ENCODE measurements at places on chromosomes 6 and 20.
A peak's percentile ranks its signal among the peaks of the same experiment; 100 is the strongest.

- no peak for DNase-seq
Observed at GRCh38 chr20:43721097-43721428, 5.7 kb downstream of the GTSF1L start.

DNA sequence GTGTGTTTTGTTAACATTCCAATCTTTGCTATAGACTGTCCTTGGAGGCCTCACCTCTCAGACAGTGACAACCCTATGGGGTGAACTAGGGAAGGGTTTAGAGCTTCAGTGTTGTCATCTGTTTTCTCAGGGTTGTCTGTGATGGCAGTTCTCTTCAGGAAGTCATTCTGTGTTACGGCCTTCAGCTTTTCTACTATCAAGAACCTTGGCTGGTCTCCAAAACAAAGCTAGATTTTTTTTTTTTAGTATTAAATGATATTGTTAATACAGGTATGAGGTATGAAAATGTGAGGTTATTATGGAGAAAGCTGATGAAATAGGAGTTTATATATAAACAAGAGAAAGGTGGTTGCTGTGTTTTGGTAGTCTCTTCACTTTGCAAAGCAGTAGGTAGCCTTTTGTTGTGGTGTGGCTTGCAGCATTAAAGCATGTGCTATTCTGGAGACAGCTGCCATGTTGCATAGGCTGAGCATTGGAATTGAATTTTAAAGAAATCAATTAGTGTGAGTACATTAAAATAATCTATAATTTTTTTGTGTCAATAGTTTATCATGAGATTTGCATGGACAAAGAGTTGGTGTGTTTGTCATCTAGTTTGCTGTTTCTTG lies 162.6 kb downstream of the CARMIL1 start:
- no peak for DNase-seq

- DNase-seq: no peak
Observed at GRCh38 chr20:47370850-47371782, 14.6 kb upstream of the ZMYND8 start.

DNA sequence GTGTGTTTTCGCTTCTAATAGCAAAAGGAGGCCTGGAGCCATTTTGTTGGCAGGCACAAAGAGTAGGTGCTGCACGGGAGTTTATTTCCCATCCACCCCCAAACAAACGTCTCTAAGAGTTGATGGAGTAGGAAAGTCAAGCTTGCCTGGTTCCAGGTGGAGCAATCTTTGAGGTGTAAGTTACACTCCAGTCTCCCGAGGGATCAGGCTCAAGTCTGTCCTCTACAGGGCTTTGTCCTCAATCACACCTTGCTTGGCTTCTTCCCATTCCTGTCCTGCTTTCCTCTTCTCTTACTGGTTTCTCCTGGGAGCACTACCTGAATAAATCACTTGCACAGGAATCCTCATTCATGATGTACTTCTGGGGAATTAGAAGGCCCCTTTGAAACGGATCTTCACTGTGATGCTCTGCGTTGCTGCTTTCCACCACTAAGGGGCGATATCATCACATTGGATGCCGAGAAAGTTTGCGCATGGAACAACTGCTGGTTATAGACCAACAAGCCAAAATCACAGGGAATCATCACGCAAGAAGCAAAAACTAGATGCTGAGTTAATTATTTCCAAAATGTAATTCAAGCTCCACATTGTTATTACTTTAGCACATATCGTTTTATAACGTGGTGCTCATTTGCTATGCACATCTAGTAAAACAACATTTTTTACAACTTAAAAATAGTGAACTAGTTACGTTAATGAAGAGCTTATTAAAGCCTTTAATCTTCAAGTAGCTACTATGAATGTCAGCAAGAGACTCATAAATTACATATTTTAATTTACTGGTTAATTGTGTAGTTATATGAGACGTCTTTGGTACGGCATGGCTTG lies 156.8 kb downstream of the DNAH8 start:
- DNase-seq: peak; percentile 52

DNA sequence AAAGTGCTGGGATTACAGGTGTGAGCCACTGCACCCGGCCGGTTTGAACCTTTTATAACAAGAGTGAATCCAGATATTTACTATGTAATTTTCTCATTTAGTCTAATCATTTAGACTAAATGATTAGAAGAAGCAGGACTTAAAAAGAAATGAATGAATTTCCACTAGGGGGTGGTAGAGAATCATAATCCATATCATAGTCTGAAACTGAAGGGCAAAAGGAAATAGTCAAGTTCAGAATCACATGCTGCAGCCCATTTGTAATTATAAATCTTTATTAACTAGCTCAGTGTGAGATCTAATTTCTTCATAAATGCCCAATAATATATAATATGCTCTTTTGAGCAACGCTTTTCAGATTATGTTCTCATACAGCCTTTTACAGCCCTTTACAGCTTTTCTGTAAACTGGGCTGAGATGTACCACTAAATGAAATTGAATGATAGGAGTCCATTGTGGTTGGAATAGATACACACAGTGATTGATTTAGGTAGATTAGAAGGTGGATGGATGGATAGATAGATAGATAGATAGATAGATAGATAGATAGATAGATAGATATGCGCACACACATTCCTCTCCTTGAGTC lies 31.8 kb downstream of the PSMB9 start:
- peak; percentile 79 for DNase-seq

DNA sequence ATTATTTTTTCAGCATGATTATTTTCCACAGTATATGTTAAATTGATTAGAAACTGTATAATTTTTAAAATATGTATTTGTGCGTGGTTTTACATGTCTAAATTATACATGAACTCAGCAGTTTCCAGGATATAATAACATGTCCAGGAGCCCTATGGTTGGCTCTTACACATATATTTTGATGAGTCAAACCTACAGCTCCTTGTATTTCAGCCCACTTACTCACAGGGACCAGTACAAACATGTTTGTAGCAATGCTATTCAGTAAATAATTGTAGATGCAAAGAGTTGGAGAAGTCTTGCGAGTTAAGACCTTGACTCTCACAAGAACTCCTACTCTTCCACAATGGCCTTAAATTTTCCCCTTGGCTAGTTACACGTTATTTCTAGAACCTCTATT lies 107.2 kb upstream of the SASH1 start:
- DNase-seq: peak; percentile 97

GRCh38 chr20:31712112-31712553 lies 10.5 kb downstream of the BCL2L1 start:
- DNase-seq: no peak

DNA sequence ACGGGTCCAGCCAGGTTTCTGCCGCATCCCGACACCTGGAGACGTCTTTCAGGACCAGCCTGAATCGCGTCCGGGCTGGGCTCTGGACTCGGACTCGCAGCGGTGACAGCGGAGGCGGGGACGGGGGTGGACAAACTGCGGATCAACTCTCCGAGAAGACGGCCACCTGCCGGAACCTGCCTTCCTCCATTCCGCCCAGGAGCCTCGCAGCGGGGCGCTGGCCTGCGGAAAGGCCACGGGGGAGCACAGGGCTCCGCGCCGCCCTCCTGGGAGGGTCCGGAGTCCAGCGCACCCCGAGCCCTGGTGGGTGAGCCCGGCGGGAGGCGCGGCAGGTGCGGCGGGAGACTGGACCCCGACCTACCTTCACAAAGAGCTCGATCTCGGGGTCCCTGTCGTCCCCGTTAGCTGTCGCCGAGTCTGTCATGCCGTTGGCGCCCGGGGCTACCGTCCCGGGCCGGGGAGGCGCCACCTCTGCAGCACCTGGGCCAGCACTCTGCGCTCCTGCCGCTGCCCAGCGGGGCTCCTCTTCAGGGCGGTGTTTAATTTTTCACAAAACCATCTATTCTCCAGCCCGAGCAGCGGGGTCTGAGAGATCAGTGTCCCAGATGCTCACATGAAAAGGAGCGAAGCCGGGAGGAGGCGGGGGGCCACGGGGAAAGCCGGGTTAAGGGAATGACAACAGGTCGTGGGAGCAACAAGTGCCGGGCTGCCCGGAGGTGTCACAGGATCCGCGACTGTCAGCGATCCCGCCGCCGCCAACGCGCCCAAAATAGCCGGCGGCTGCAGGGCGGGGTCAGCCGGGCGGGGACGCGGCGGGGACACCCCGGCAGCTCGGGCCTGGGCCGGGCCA lies at the start of gene CLIC5:
TSS of gene CLIC5 (minus strand) at position 742 of the 850 bp plus-strand sequence. CDS start at position 424, 318 bp downstream.
- no peak for DNase-seq

GRCh38 chr20:9490161-9490560 lies 24.2 kb upstream of the LAMP5 start:
- no peak for DNase-seq

DNA sequence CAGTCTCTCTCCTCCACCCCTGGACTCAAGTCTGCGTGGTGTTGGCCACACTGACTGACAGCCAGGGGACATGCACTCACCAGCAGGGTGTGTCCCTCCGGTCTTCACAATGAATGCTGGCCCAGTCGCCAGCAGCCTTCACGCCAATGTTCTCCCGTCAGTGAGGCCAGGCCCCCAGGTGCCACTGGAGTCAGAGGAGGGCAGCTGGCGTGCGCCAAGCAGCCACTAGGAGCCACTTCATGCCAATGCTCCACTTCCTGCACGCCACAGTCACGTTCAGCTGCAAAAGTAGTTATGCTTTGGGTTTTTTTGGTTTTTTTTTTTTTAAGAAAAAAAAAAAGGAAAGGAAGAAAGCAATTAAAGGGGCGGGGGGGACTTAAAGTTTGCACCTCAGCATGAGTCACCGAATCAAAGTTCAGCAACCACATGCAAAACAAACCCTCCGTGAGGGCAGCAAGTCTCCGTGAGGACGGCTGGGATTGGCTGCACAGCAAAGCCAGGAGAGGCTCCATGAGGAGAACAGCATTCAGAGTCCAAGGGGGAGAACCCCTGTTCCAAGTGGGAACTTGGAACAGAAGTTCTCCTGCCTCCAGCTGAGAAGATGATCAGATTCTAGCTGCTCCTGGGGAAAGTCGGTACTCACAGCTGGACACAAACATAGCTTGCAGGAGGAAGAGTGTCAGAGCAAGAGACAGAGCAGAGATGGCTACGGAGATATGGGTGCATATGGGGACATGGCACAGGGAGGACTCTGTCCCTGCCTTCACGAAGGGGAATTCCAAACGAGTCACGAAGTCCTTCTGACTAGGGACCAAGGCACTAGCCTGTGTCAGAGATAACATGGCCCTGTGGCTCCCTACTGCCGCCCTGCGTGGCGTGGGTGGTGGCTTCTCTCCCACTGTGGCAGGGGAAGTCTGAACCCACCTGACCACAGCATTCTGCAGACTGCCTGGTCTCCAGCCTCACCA lies at the start of gene ZC3H12D:
TSS of gene ZC3H12D (minus strand) at position 282 of the 968 bp plus-strand sequence. CDS start 10,471 bp downstream, outside the sequence.
- no peak for DNase-seq

DNA sequence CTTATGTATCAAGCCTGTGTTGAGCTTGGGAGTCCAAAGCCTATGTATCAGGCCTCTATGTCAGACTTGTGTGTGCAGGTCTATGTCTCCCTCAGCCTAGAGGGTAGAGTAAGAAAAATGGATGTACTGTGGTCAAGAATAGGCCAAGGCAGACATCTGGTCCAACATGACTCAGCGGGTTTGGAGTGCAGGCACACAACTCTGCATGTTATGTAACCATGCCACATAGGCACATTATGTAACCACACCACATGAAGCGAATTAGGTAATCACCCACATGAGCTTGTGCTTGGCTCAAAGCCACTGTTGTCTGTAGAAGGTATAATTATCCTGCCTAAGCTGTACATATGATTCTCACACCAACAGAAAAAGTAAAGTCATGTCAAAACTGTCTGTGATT lies 1190.5 kb upstream of the EYS start:
- peak; percentile 77 for DNase-seq

GRCh38 chr6:140001821-140002341 lies 627.4 kb upstream of the CITED2 start:
- no peak for DNase-seq

DNA sequence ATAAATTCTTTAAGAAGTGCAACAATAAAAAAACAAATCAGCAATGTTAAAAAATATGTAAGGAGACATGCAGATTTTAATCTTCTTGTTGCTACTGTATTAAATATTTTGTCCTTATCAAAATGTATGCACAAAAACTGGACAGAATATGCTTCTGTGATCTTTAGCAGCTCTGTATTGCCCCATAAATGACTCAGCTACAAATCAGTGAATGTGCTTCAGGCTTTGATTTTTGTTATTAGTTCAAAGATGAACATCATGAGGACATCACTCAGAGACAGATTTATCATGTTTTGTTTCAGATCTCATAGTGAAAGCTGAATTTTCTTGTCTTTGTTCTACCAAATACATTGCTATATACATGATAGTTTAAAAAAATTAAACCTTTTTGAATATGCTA lies 312.4 kb downstream of the GRIK2 start:
- DNase-seq: peak; percentile 30

DNA sequence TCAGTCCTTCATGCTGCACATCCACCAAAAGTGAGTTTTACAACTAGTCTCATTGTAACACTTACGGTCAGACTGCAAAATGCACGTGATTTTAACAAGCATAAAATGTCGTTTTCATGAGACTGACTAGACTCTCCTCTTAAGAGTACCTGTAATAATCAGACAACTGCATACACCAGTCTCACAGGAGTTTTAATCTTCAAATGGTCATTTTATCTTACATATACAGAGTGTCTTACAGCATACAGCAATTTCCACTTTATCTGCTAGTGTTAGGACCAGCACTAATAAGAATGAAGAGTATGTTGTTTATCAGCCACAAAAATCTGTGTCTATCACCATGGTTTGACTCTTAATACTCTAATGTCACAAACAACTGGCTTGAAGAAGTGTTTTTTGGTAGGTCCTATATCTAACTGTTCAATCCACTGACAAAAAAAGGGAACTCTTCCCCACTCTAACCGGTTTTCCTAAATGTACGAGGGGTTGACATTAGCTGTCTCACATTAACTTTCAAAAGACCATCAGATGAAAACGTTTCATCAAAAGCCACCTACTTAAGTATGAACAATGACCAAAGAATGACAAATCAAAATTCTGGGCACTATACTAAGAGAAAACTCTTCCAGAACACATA lies 1.5 kb upstream of the ASF1A start:
- no peak for DNase-seq

GRCh38 chr6:131001111-131001736 lies 61.8 kb downstream of the EPB41L2 start:
- DNase-seq: peak; percentile 33

DNA sequence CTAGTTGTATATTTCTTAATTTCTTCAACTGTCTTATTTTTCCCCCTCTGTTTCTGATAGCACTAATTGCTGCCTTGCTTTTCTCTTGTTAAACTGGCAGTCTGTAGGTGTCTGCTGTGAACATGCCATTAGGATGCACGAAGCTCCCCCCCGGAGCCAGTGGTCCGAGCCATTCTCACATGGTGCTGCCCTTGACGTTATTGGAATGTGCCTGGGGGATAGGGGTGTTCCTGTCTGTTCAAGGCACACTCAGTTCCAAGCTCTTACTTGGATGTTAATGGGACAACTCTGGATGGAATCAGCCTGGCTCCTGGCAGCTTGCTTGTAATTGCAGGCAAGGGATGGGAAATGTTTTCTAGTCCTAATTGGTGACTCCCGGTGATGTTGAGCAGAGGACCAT lies 68.4 kb downstream of the RREB1 start:
- DNase-seq: no peak

DNA sequence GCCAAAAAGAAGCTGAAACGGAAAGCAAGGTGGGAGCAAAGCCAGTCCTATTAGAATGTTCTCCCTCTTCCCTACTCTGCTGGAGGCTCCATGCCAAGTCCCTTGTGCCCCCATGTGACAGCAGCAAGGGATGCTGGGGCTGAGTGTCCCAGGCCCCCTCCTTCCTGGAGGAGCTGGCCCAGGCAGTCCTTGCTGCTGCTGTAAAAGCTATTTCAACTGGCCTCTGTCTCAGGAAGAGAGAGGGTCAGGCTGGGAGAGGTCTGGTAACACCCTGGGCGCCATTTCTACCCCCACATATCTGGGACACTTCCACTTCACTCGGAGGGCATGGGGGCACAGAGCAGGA lies 25.0 kb downstream of the TTBK1 start:
- DNase-seq: no peak

GRCh38 chr20:46814366-46815232 lies 80.0 kb upstream of the EYA2 start:
- peak; percentile 96 for DNase-seq
